ENCODE measurements at places on chromosomes 2 and 18. TPM values are rescaled to one million over a fixed set of nuclear protein-coding genes. Genes with fewer than 3 reads are reported as not detected.

- H3K27me3 ChIP-seq, result no peaks in the 10 kb centered on the region
- no peak overlapping the region for H3K27ac ChIP-seq
- no peak for DNase-seq
- no peak overlapping the region for H3K4me3 ChIP-seq
- H3K4me1 ChIP-seq, result no peaks in the 10 kb centered on the region
These were observed 33.7 kb downstream of the SPAG16 start for GRCh38 chr2:213317929-213318328.

FLACC1 gene
- 0.27 TPM for total RNA-seq

GRCh38 chr18:41966943-41967342 is 11.9 kb downstream of the PIK3C3 start:
- no peak for DNase-seq
- H3K4me3 ChIP-seq, result no peak overlapping the region
- no peak overlapping the region for H3K27ac ChIP-seq
- H3K4me1 ChIP-seq, result no peaks in the 10 kb centered on the region
- no peaks in the 10 kb centered on the region for H3K27me3 ChIP-seq

CCDC85A gene
- total RNA-seq, result 1.5 TPM

DNA sequence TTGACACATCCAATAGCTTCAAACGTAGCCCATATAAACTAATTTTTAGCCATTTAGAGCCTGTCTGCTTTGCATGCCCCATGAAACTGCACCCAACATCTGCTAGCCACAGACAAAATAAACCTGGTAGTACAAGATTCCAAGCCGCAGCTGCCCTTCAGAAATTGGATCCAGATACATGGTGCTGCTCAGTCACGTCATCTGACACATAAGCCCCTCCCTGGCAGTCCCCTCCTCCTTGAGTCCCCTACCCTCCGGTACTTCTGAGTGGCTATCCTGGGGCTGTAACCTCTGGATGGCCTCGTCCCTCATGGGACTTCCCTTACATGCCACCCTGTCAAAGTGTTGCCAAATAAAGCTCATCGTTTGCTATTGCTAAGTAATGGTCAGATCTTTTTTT is 33.8 kb downstream of the PROC start:
- no peaks in the 10 kb centered on the region for H3K4me1 ChIP-seq
- DNase-seq, result no peak
- no peaks in the 10 kb centered on the region for H3K36me3 ChIP-seq
- H3K27ac ChIP-seq, result no peak overlapping the region

DNA sequence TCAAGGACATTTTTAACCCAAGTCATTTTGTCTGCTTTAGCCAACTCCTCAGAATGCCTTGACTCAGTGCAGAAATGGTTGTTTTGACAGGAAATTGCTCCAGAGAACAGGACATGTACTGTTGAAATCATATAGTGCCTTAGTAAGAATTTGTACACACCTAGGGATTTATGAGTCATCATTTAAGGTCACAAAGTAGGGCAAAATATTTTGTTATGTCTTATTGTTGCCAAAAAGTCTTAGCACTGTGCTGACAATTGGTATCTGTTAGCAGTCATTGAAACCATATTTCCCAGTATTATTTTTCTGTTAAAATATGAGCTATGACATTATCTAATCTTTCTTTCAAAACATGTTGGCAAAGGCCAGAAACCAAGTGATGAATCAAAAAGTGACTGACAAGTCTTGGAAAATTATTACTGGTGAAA is 104.5 kb downstream of the OSBPL6 start:
- H3K27ac ChIP-seq, result no peak overlapping the region
- H3K36me3 ChIP-seq, result no peaks in the 10 kb centered on the region
- no peak overlapping the region for H3K4me3 ChIP-seq
- no peaks in the 10 kb centered on the region for H3K27me3 ChIP-seq
- H3K4me1 ChIP-seq, result no peaks in the 10 kb centered on the region

IL37 gene
- total RNA-seq, result 1.4 TPM

TTC32 gene
- 16.6 TPM for total RNA-seq

RAB1A gene
- total RNA-seq, result 50.3 TPM

DNA sequence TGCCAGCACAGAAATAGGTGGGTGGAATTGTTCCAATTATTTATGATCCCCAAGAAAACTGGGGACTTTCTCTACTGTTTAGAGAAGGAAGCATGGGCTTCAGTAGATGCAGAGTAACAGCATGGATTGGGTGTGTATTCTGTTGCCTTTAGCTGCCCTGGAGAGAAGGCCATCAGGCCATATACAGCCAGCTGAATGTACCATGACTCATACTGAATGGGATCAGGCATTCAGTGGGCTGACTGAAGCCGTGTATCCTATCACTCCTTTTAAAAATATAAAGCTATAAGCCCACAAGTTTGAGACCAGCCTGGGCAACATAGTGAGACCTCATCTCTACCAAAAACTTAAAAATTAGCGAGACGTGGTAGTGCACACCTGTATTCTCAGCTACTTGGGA is 16.7 kb upstream of the PLEKHM3 start:
- no peaks in the 10 kb centered on the region for H3K36me3 ChIP-seq
- no peak for DNase-seq
- H3K27ac ChIP-seq, result no peak overlapping the region
- no peaks in the 10 kb centered on the region for H3K4me1 ChIP-seq
- H3K27me3 ChIP-seq, result no peaks in the 10 kb centered on the region

- H3K4me3 ChIP-seq, result no peak overlapping the region
- no peak overlapping the region for H3K27ac ChIP-seq
- DNase-seq, result no peak
- no peaks in the 10 kb centered on the region for H3K36me3 ChIP-seq
These were observed 44.4 kb upstream of the PEX13 start for GRCh38 chr2:60972889-60973656.

- H3K27ac ChIP-seq, result no peak overlapping the region
- H3K36me3 ChIP-seq, result no peaks in the 10 kb centered on the region
- no peaks in the 10 kb centered on the region for H3K4me1 ChIP-seq
- H3K4me3 ChIP-seq, result no peak overlapping the region
- peak; percentile 59 for DNase-seq
These were observed 200.0 kb upstream of the NCKAP5 start for GRCh38 chr2:133768256-133768655.

DNA sequence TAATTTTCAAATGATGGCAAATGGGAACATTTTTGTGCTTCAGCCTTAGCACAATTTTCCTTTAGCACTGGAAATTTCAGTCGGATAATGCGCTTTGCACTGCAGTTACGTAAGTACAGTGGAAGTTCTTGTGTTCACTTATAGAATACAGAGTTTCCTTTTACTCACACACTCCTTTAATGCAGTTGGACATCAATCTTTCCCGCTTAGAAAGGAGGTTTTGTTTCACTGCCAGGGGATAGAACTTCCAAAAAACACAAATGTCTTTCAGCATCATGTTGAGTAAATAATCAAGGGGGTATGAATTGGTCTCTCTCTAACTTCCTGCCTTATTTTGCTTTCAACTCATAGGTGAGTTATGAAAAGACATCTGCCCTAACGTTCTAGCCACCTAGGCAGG is 63.2 kb downstream of the TGFA start:
- no peaks in the 10 kb centered on the region for H3K4me1 ChIP-seq
- H3K36me3 ChIP-seq, result no peaks in the 10 kb centered on the region
- no peak overlapping the region for H3K27ac ChIP-seq
- DNase-seq, result no peak
- H3K4me3 ChIP-seq, result no peak overlapping the region

TMEFF2 gene
- 55.8 TPM for total RNA-seq

DNA sequence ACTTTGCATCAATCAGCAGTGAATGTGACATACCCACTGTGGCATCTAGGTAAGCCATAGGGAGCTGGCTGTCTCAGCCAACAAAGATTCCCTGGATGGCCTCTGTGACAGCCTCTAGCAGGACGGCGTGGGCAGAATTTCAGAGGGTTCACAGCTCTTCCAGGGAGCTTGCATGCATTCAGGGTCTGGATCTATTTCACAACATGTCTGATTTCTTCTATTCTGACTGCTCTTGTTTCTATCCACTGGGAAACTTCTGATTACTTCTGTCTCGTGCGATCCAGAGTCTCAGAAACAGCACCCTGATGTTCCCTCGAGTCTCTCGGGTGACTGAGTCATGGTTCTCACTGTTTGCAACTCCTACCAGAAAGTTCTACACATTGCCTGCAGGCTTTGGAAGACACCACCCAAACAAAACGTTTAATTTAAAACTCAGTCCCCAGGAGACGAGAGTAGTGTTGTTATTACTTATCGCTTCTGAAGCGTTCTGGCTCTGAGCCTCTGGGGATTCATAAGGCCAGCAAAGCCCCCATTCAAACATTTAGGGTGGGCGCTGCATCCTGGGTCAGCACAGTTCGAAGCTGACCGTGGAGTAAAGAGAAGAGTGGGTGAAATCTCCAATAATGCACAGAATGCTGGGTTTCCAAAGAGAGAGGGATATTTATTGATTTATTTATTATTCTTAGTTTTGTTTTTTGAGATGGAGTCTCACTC is 41.9 kb upstream of the ODC1 start:
- no peaks in the 10 kb centered on the region for H3K4me1 ChIP-seq
- no peak for DNase-seq
- H3K4me3 ChIP-seq, result no peak overlapping the region

DNA sequence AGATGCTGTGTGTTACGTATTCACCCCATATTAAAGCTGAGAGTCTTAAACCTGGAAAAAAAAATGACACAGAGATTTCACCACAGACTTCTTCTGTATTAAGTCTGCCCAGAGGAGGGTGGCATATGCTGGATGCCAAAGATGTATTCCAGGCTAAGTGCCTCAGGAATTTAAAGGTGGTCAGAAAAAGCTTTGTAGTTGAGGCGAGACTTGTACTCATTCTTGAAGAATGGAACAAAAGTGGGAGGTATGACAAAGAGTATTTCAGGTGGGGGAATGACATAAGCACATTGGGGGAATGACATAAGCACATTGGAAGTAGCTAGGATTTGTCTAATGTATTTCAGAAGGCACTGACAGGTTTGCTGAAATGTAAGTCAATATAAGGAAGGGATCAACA is 98.6 kb downstream of the BABAM2 start:
- no peaks in the 10 kb centered on the region for H3K36me3 ChIP-seq
- H3K4me3 ChIP-seq, result no peak overlapping the region
- no peaks in the 10 kb centered on the region for H3K4me1 ChIP-seq
- H3K27me3 ChIP-seq, result no peaks in the 10 kb centered on the region
- no peak for DNase-seq

- no peak overlapping the region for H3K4me3 ChIP-seq
- no peak overlapping the region for H3K27ac ChIP-seq
- no peak for DNase-seq
- no peaks in the 10 kb centered on the region for H3K36me3 ChIP-seq
- no peaks in the 10 kb centered on the region for H3K4me1 ChIP-seq
- no peaks in the 10 kb centered on the region for H3K27me3 ChIP-seq
These were observed 166.7 kb downstream of the MYT1L start for GRCh38 chr2:2164326-2164917.

NMS gene
- total RNA-seq, result not detected

- no peaks in the 10 kb centered on the region for H3K4me1 ChIP-seq
- no peaks in the 10 kb centered on the region for H3K36me3 ChIP-seq
- DNase-seq, result peak; percentile 22
- no peak overlapping the region for H3K27ac ChIP-seq
- H3K4me3 ChIP-seq, result no peak overlapping the region
These were observed 69.3 kb downstream of the MARCO start for GRCh38 chr2:119011162-119011909.

DNA sequence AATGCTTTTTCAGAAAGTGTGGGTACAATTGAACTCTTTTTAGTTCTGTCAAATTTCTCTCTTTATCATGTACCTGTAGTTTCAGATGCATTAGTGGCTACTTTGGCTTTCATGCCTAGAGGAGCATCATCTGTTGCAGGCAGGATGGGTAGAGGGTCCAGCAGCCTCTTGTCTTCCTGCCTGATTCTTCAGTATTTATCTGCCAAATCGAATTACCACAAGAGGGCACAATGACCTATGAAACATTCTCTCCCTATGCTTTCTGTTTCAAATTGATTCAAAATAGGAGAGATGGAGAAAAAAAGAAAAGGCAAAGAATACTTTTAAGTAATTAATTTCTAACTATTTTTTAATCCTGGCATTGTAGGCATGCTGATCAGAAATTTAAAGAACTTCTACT is 477.2 kb downstream of the TRIB2 start:
- H3K4me1 ChIP-seq, result no peaks in the 10 kb centered on the region
- no peak overlapping the region for H3K27ac ChIP-seq
- no peak for DNase-seq
- no peak overlapping the region for H3K4me3 ChIP-seq
- no peaks in the 10 kb centered on the region for H3K27me3 ChIP-seq

- no peak overlapping the region for H3K4me3 ChIP-seq
- no peak overlapping the region for H3K27ac ChIP-seq
- no peaks in the 10 kb centered on the region for H3K36me3 ChIP-seq
- no peak for DNase-seq
These were observed 18.1 kb downstream of the FBXO48 start for GRCh38 chr2:68448671-68449653.

GRCh38 chr2:120448961-120449810 is 103.2 kb downstream of the INHBB start:
- no peaks in the 10 kb centered on the region for H3K27me3 ChIP-seq
- no peak overlapping the region for H3K4me3 ChIP-seq
- H3K4me1 ChIP-seq, result no peaks in the 10 kb centered on the region
- H3K36me3 ChIP-seq, result no peaks in the 10 kb centered on the region
- DNase-seq, result no peak

- H3K36me3 ChIP-seq, result no peaks in the 10 kb centered on the region
These were observed at the start of gene TFCP2L1 for GRCh38 chr2:121284463-121285449. Gene TFCP2L1, minus strand, starts transcription at chr2:121285202. Its CDS starts 93 bp downstream, at chr2:121285109.

- no peaks in the 10 kb centered on the region for H3K4me1 ChIP-seq
- no peak overlapping the region for H3K4me3 ChIP-seq
- H3K27ac ChIP-seq, result no peak overlapping the region
- DNase-seq, result no peak
- no peaks in the 10 kb centered on the region for H3K36me3 ChIP-seq
These were observed 36.2 kb upstream of the NT5C1B start for GRCh38 chr2:18625563-18625962.

- no peak within 1 kb of the TSS for H3K27ac ChIP-seq
- no peak within 1 kb of the TSS for H3K4me3 ChIP-seq
- no peaks in the 10 kb centered on the region for H3K4me1 ChIP-seq
- DNase-seq, result no peak
- no peaks in the 10 kb centered on the region for H3K36me3 ChIP-seq
These were observed at the start of gene SNORC for GRCh38 chr2:232870018-232870765. Gene SNORC, plus strand, starts transcription at chr2:232870264. Its CDS starts 78 bp downstream, at chr2:232870342.

FABP1 gene
- not detected for total RNA-seq

DNA sequence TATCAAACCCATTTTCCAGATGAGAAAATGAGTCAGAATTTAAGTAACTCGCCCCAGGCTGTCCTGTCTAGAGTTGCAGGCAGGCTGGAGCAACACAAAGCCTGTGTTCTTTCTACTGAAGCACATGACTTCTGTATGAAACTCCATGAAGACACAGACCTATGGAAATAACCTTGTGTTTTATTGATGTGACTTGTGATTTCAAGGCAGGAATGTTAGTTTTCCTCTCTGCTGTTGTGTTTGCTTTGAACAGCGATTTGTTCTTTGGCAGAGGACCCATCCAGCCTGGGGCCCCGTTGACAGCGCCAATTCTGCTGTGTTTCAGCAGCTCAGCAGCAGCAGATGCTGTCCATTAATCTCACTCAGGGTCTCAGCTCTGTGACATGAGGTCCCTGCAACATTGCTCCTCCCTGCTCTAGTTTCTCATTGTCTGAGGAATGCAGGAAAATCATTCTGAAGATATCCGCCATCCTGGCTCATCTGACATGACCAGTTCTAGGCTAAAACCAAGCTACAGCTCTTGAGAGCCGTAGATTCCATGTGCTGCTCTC is 344.3 kb upstream of the RAB12 start:
- H3K4me1 ChIP-seq, result no peaks in the 10 kb centered on the region
- H3K27ac ChIP-seq, result no peak overlapping the region
- no peaks in the 10 kb centered on the region for H3K36me3 ChIP-seq
- peak; percentile 49 for DNase-seq
- H3K4me3 ChIP-seq, result no peak overlapping the region
